ENCODE measurements at places on chromosomes 16 and 17. TPM values are rescaled to one million over a fixed set of nuclear protein-coding genes. Genes with fewer than 3 reads are reported as not detected.

HEATR9 gene
- 0.46 TPM for total RNA-seq

ATAD5 gene
- 34.4 TPM for total RNA-seq

OR3A2 gene
- total RNA-seq, result 6.2 TPM

GNG13 gene
- not detected for total RNA-seq

SHCBP1 gene
- total RNA-seq, result 36.5 TPM

GRCh38 chr17:57898487-57899311 is 48.9 kb upstream of the MRPS23 start:
- no peak overlapping the region for H3K27ac ChIP-seq
- H3K36me3 ChIP-seq, result no peaks in the 10 kb centered on the region
- H3K27me3 ChIP-seq, result no peaks in the 10 kb centered on the region
- H3K4me3 ChIP-seq, result no peak overlapping the region

DNA sequence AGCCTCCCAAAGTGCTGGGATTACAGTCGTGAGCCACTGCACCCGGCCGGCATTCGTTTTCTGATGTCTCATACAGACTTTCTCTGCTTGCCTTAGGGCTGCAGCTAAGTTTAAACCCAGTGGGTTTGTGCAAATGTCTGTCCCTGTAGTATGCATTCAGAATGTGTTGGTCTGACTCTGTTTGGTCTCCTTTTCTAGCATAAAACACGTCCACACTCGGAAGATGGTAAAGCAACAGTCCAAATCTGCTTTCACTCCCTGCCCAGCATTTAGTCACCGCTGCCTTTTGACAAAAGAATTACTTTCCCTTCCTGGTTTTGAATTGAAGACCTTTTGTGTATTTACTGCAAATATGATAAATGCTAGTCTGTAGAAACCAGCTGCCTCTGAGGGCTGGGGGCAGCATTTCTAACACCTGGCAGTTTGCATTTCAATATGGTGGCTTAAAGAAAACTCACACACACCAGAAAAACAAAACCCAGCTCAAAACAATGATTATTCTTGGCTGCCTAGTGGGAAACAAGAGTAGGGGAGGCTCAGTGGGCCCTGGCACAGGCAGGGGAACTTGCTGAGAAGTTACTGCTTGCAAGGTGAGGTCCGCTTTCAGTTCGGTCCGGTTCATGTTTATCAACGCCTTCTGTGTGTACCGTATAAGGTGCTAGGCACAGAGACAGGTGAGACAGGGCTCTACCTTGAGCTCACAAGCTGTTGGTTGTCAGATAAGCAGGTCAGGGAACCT is 56.9 kb downstream of the MSI2 start:
- H3K36me3 ChIP-seq, result peaks cover 5% of the 10 kb centered on the region
- H3K4me1 ChIP-seq, result peaks cover 12% of the 10 kb centered on the region
- no peak overlapping the region for H3K4me3 ChIP-seq
- no peak for DNase-seq

DNA sequence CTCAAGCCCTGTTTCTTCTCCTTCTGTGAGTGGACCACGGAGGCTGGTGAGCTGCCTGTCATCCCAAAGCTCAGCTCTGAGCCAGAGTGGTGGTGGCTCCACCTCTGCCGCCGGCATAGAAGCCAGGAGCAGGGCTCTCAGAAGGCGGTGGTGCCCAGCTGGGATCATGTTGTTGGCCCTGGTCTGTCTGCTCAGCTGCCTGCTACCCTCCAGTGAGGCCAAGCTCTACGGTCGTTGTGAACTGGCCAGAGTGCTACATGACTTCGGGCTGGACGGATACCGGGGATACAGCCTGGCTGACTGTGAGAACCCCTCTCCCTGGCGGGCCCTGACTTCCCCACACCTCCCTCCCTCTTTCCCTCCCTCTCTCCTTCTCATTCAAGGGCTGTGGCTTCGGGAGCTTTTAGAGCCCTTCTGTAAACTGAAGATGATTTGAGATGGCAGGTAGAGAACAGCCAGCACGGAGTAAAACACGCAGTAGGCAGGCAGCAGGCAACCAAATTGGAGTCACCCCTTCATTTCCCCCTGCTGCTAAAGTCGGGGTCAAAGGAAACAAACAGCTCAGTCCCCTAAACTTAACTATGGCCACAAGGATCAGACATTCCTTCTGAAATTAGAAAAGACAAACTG is 3.9 kb downstream of the SPACA3 start:
- no peak overlapping the region for H3K4me3 ChIP-seq
- peaks cover 5% of the 10 kb centered on the region for H3K4me1 ChIP-seq
- DNase-seq, result no peak

DNA sequence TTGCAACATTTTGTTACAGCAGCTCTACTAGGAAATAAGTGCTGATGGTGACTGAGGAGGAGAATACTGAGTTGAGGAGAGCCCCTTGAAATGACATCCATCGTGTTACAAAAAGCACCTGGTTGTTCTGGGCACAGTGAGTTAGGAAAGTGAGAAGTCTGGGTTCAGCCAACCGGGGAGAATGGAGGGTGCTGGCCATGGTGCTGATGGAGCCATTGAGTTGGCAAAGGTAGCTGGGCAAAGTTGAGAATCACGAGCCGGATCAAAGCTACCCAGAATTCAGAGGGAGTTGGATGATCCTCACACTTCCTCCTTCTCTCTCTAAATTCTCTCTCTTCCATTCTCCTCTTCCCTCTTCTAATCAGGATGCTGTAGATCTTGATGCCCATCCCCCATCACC is 35.0 kb upstream of the ASIC2 start:
- H3K4me3 ChIP-seq, result no peak overlapping the region
- no peaks in the 10 kb centered on the region for H3K4me1 ChIP-seq
- no peak for DNase-seq
- H3K27me3 ChIP-seq, result peaks cover 26% of the 10 kb centered on the region
- H3K27ac ChIP-seq, result no peak overlapping the region

GRCh38 chr16:14168146-14168545 is 97.0 kb downstream of the MRTFB start:
- H3K4me3 ChIP-seq, result no peak overlapping the region
- no peaks in the 10 kb centered on the region for H3K27me3 ChIP-seq
- DNase-seq, result no peak
- peaks cover 23% of the 10 kb centered on the region for H3K4me1 ChIP-seq
- H3K36me3 ChIP-seq, result peaks cover 5% of the 10 kb centered on the region

- no peaks in the 10 kb centered on the region for H3K27me3 ChIP-seq
- H3K36me3 ChIP-seq, result peaks cover 21% of the 10 kb centered on the region
- no peak overlapping the region for H3K27ac ChIP-seq
Measured at GRCh38 chr16:80655751-80656150, 115.0 kb downstream of the DYNLRB2 start.

GRCh38 chr16:85646976-85647375 is 33.9 kb downstream of the GSE1 start:
- no peaks in the 10 kb centered on the region for H3K36me3 ChIP-seq
- H3K27ac ChIP-seq, result no peak overlapping the region
- H3K4me3 ChIP-seq, result no peak overlapping the region
- peaks cover 13% of the 10 kb centered on the region for H3K4me1 ChIP-seq
- H3K27me3 ChIP-seq, result no peaks in the 10 kb centered on the region

DNA sequence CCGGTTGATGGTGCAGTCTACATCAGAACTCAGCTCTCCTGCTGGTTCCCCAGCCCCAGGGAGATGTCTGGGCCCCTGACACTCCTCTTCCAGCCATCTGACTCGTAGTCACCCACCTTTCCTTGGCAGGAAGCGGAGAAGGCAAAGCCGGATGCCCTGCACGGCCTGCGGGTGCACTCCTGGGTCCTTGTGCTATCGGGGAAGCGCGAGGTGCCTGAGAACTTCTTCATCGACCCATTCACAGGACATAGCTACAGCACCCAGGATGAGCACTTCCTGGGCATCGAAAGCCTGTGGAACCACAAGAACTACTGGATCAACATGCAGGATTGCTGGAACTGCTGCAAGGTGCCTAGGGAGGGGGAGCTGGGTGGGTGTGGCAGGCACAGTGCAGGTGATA is 12.7 kb downstream of the DRC7 start:
- H3K27me3 ChIP-seq, result no peaks in the 10 kb centered on the region
- H3K4me3 ChIP-seq, result no peak overlapping the region
- H3K27ac ChIP-seq, result no peak overlapping the region
- DNase-seq, result no peak
- H3K36me3 ChIP-seq, result peaks cover 2% of the 10 kb centered on the region

DNA sequence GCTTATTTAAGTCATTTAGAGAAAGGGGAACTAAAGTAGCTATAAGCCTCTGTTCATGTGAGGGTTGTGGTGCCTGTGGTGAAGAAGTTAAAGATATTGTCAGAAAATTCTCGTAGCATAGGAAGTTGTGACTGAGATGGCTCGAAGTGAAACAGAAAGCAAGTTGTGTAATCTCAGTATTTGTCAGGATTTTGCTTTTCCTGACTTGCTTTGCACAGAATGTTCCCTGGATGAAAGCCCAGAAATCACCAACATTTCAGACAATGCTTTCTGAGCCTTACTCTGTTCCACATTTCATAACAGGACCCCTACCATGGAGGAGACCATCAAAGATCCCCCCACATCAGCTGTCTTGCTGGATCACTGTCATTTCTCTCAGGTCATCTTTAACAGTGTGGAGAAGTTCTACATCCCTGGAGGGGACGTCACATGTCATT is 10.6 kb downstream of the CALCOCO2 start:
- peaks cover 7% of the 10 kb centered on the region for H3K27me3 ChIP-seq
- DNase-seq, result peak; percentile 42
- H3K4me3 ChIP-seq, result peak overlapping the region; percentile 70
- H3K36me3 ChIP-seq, result peaks cover 3% of the 10 kb centered on the region
- no peak overlapping the region for H3K27ac ChIP-seq
- peaks cover 67% of the 10 kb centered on the region for H3K4me1 ChIP-seq
